ENCODE measurements at places on chromosomes 11 and 22. TPM values are rescaled to one million over a fixed set of nuclear protein-coding genes. Genes with fewer than 3 reads are reported as not detected.

DNA sequence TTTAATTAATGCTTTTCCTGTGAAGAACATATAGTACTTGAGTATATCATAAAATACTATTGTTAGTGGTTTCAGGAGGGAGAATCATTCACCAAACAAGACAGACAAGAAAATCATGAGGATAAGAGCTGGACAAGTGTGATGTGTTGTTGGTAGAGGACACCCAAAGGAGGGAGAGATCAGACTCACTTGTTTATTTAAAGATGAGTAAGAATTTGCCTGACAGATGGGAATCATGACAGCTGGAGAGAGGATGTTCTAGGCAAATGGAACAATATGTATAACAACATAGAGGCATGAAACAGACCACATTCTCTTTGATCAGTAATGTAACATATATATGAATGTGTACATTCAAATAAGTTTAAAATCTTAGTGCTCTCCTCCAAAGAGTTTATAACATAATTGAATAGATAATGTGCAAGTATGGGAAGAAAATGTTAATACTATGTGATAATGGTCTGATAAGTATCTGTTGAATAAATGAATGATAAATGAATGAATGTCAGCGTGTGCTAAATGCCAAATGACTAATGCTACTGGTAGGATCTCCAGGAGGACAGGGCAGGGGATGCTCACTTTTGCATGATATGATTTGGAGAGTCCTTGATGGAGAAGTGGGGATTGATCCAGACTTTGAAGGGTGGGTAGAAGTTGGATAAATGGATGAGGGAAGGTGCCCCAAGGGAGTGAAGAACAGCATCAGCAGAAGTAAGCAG, 228.9 kb upstream of the SORL1-AS1 start:
- no peak for DNase-seq

Gene RFPL2
- not detected for total RNA-seq

DNA sequence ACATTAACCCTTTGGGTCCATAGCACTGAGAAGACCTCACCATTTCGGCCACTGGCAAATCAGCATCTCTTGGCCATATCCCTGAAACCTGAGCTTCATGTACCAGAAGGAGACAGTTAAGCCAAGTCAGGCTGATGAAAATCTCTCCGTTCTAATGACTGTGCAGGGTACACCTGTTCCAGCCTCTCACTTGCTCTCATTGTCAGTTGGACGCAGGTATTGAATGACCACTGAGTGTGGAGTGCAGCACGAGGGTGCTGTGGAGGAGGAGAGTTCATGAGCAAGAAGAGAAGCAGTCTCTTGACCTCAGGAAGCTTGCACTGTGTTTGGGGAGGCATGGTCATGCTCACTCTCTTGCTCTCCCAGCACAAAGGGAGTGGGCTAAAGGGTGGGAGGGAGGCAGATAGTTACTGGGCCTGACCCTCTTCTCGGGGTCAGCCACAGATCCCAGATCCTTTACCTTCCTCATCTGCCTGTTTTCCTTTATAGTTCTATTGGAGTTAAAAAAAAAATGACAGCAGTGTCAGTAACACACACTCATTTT, 65.2 kb downstream of the ZBTB16 start:
- no peak for DNase-seq

Gene NXPE1
- not detected for total RNA-seq

- no peak for DNase-seq
Measured at GRCh38 chr11:118843565-118843964, 40.1 kb upstream of the CXCR5 start.

Gene APLNR
- 0.46 TPM for total RNA-seq

DNA sequence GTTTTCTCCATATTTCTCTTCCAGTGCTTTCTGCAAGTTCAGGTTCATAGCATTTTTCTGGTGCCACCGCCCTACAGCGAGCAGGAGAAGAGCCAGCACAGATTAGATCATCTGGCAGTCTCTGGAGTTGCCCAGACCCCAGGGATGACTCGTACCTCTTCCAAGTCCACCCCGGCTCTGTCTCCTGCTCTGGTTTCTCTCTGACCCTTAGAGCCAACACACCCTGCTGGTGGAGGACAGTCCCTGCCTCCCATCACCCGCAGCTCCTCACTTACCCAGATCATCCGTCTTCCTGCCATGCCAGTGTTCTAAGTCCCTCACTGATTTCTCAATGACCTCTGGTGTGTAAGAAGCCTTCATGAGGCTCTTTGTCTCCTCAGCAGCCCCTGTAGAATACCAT, 28.0 kb downstream of the TST start:
- no peak for DNase-seq

DNA sequence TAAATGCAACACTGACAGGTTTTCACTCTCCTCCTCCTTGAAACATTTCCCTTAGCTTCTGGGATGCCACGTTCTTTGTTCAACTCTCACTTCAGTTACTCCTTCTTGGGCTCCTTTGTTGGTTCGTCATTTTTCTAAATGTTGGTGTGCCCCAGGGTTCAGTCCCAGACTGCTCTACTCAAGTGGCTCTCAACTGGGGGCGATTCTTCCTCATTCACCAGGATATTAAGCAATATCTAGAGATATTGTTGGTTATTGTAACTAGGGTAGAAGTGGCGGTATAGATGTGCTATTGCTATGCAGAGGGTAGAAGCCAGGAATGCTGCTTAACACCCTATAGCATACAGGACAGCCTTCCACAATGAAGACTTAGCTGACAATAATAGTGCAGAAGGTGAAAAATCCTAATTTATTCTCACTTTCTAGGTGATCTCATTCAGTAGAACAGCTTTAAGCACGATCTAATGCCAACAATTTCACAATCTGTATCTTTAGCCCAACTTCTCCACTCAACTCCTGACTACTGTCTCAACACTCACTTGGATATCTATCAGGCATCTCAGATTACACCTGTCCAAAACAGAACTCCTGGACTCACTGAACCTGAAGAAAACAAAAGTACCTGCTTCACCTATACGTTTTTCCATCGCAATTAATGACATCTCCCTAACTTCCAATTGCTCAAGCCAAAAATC, 4.6 kb downstream of the NUP160 start:
- no peak for DNase-seq

- DNase-seq, result no peak
Measured at GRCh38 chr11:44785856-44786607, 59.3 kb downstream of the TSPAN18 start.

DNA sequence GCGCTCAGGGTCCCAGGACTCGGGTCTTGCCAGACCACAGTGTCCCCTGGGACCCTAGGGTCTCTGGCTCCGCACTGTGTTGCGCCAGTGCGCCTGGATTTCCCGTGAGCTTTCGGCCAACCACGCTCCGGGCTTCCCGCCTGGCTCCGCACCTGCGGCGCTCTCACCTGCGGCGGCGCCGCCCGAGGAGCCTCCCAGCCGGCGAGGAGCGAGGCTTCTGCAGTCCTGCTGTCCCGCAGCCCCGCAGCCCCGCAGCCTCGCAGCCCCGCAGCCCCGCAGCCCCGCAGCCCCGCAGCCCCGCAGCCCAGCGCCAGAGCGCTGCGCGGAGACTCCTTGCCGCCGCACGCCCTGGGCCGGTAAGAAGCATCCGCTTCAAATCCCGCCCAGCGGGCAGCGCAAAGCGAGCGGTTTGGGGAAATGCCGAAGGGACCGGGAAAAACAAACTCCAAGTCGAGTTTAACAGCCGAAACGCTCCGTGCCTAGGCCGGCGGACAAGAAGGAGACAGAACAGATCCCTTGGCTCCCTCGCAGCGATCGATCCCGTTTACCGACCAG, 939 bp downstream of the ALX4 start:
- no peak for DNase-seq
